Suppressor macrophage (primary cell): ENCODE measurements at places on chromosomes 2 and 18.

DNA sequence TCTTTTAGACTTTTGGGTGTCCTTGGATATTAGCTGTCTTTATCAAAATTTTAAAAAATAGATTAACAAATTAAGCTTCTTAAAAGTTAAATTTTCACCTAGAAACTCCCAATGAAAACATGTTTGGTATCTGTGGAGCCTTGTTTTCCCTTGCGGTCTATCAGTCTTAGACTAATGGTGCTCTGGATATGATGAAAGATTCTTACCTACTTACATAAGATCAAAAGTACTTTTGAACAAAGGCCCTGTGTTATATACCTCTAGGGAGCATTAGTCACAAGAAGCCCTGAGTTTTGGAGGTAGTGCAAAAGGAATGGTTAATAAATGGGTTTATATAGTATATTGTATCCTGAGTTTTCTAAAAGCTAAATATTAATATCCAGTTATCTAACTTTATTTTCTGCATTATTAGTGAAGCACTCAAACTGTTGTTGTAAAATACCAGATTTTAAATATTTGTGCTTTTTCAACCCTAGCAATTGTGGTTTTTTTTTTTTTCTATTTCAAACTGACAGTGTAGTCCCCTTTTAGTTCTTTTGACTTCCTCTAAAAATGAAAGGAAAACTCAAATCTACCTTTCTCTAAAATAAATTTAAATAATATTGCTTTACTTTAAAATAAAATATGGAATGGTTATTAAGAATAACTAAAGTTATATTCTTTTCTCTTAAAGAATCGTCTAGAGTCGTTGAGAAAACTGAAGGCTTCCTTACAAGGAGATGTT lies 18.1 kb downstream of the NDC80 start:
- DNase-seq, result no peak

GRCh38 chr2:44706681-44707553 lies 234.6 kb upstream of the SIX3 start:
- DNase-seq, result no peak

GRCh38 chr18:76932026-76932819 lies 109.9 kb downstream of the ZNF236 start:
- DNase-seq, result peak; percentile 8

GRCh38 chr2:182208421-182208820 lies 218.4 kb downstream of the PDE1A start:
- no peak for DNase-seq

GRCh38 chr18:51068105-51068504 lies 38.1 kb downstream of the SMAD4 start:
- no peak for DNase-seq

DNA sequence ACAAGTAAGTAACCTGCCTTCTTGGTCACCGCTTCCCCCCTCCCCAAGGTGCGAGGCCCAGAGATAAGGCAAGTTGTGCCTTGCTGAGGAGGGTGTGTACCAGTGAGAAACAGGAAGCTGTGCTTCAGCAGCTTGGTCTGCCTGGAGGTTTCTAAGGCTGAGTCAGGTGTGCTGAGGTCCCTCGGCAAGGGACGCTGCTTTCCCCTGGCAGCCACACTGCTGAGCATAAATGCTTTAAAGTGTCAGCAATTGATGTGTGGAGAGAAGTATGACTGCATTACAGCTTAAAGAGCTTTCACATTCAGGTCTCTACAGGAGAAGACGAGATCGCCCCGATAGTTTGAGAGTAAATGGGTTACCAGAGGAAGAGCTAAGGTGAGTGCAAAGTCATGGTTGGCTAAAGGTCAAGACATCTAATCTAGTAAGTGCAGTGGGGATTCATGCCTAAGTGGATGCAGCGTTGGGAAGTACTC lies 86.9 kb downstream of the LIMS1 start:
- DNase-seq, result peak; percentile 56

DNA sequence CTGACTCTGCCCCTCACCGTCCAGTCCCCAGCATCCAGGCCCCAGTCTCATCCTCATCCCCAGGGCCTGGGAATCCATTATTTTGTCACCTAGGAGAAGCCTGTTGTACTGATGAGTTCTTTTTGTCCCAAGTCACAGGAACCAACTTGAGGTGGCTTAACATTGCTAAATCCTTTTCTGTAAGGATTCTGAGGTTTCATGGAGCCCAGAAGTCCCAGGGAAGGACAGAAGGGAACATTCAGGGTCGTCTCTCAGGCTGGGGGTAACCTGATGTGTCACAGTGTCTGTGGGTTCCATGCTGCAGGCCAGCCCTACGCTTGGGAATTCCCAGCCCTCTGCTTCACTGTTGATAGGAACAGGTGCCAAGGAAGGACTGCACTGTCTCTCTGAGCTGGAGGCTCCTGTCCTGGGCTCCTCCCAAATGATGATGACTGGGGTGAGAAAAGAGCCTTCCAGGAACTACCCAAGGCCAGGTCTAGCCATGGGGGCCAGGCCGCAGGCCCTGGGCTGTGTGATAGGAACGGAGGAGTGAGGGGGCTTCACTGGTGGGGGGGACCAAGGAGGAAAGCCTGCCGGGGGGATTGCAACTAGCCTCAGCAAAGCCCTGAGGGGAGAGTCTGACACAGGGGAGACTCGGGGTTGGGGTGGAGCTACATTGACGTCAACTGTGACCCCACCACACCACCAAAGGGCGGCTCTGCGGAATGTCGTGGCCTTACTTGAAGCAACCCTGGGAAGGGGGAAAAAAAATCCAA lies 145.7 kb downstream of the SMAD7 start:
- no peak for DNase-seq

- no peak for DNase-seq
Observed at GRCh38 chr2:218708086-218708485, 2.5 kb upstream of the TTLL4 start.

DNA sequence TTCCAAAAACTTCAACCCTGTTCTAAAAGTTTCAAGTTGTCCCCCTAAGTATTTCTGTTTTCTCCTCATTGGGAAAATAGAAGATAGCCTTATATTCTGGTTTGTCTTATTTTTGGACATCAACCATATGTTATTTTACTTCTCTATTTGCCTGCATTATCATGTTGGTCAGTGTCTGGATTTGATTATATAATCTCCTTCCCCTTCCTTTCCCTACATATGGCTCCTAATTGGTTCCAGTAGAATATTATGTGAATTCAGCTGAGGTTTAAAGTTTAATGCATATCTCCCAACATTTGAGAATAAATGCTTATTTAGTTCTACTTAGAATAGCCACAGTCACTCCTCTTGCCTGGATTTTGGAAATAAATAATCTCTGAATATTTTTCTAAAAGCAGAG lies 66.9 kb downstream of the OXER1 start:
- DNase-seq, result no peak

DNA sequence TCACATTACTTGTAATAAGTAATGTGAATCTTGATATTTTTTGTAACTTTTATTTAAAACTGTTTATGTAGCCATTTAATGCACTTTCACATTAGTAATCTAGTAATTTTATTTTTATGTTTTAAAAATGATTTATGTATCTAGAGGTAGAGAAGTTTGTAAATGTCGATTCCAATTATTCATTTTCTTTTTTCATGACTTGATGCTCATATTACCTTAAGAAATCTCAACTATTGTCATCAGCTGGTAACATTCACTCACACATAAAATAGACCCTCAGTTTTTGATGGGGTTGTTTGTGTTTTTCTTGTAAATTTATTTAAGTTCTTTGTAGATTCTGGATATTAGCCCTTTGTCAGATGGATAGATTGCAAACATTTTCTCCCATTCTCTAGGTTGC lies 351.7 kb upstream of the CDH7 start:
- DNase-seq, result no peak
